ENCODE measurements at places on chromosomes 3 and 15. TPM values are rescaled to one million over a fixed set of nuclear protein-coding genes. Genes with fewer than 3 reads are reported as not detected.

DNA sequence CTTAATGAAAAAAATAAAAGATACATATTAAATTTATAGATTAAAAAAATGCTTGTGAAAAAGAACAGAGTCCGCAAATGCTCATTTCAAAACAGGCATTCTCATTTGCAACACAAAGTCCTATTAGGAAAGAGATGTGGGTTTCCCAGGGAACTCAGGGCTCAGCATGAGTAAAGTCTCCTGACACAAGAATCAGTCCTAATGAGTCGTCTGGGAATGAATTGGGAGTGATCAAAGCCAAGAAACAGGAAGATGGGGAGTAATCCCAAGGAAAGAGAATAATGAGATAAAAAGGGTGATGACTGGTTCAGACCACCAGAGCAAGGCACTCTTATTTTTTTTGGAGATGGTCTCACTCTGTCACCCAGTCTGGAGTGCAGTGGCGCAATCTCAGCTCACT, 443.7 kb downstream of the NR2F2 start:
- no peak for DNase-seq

The MASP1 gene
- polyA plus RNA-seq = 37.3 TPM

DNA sequence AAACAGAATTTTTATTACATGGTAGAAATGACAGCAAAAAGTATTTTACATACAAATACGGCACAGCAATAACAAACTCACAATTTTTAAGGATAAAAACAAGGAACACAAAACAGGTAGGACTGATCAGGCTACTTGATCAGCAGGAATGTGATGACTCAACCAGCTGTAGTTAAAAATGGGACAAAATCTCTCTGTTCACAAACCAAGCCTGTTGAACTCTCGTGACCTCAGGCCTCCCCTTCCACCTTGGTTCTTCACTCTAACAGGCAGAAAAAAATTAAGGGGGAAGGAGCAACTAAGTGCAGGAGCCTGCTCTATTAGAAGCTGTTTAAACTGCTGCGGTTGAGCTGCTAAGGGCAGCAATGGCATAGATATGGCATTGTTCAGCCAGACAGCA, 18.7 kb downstream of the FBXL22 start:
- DNase-seq = no peak

DNA sequence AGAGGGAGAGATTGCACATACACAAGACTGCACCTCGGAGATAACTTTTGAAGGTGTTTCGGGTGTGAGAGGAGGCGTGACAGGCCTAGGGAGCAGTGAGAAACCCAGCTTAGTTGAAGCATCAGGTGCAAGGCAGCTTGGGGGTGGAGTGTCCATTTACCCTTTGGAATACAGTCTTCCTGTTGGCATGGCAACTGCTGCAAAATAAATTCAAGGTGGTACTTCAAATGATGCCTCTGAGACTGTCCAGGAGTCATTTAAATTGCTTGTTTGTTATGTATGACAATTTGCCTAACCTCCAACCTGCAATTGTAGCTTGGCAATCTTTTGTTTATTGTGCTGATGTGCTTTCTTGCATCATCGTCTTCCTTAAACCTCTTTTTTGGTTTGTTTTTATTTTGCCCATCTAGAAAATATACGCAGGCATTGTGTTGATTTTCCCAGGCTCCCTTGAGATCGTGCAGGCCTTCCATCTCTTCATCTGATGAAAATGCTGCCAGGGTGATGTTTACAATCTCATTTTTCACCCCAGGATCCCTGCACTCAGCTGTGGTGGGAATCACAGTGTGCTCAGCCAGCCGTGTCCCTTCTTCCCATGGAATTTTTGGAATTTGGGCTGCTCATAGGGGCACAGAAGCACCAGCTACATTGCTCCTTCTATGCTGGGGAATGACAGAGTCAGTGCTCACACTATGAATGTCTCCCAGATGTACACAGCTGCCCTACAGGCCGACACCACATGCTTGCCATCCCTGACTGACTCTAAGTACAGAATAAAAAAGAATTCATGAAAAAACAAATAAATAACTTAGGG, 583.1 kb upstream of the CFAP20DC start:
- DNase-seq = peak; percentile 36

The LMAN1L gene
- not detected for polyA plus RNA-seq

DNA sequence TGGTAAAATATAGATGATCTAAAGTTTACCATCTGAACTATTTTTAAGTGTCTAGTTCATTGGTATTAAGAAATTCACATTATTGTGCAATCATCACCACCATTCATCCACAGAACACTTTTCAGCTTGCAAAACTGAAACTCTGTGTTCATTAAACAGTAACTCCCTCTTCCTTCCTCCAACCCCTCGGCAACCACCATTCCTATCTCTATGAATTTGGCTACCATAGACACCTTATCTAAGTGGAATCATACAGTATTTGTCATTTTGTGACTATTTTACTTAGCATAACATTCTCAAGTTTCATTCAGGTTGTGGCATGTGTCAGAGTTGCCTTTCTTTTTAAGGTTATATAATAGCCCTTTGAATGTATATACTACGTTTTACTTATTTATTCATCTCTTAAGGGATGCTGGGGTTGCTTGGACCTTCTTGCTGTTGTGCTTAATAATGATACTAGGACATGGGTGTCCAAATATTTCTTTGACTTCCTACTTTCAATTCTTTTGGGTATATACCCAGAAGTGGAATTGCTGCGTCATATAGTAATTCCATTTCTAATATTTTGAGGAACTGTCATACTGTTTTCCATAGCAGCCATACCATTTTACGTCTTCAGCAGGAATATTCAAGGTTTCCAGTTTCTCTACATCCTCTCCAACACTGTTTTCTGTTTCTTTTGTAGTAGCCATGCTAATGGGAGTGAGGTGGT, 20.9 kb downstream of the KAT2B start:
- DNase-seq = peak; percentile 63

DNA sequence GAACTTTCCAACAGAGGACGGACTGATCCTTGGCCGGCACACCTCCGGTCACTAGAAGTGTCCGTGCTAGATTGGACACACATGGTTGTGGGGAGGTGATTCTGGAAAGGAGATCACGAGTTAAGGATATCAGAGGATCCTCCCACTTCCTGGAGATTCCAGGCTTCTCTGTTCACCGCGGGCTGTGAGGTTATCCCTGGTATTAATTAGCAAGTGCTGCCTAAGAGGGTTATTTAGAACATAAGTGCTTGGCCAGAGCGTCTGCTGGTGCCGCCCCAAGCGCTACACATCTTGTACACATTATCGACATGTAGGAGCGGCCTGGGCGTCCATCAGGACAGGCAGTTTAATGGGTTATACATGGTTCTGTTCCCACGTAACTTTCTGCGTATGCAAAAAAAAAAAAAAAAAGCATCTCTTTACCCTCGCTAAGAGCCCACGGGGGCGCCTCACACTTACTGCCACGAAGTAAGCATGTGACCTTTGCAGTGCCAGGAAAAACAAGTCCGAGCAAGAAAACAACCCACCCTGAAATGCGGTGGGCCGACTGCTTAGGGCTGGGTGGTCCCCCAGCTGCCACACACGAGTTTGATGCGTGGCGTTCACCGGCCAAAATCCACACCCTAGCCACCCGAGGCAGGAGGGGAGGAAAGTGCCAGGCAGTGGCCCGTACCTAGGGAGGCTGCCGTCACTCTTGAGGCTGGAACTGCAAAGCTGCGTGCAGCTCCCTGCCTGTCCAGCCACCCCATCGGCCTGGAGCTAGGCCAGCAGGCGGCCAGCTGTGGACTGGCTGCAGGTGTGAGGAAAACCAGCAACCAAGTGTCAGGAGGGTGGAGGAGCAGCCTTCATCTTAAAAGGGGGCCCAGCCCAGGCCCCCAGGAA, 78.0 kb downstream of the CPN2 start:
- peak; percentile 69 for DNase-seq

- DNase-seq = peak; percentile 85
These were observed 77.3 kb downstream of the CNTN3 start for GRCh38 chr3:74537164-74537563.

DNA sequence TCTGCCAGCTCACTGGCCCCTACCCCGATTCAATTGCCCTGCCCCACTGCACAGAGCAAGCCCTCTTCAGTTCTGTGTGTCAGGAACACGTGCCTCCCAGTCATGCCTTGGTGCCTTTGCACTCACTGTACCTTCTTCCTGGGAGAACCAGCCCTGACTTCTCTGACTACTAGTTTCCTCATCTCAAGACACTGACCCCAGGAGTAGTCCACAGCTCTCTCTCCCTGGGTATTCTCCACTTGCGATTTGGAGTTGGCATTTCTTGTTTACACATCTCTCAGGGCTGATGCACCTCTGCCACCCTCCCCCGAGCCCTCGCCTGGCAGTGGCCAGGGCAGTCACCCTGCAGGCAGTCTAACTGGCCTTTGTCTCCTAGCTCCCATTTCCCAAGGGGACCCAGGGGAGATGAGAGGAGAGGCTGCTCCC, 5.7 kb downstream of the CISH start:
- DNase-seq = no peak

GRCh38 chr3:157443905-157444796, 7.5 kb downstream of the PTX3 start:
- DNase-seq = peak; percentile 34

- DNase-seq = peak; percentile 2
These were observed 65.4 kb upstream of the P2RY1 start for GRCh38 chr3:152769523-152769922.

DNA sequence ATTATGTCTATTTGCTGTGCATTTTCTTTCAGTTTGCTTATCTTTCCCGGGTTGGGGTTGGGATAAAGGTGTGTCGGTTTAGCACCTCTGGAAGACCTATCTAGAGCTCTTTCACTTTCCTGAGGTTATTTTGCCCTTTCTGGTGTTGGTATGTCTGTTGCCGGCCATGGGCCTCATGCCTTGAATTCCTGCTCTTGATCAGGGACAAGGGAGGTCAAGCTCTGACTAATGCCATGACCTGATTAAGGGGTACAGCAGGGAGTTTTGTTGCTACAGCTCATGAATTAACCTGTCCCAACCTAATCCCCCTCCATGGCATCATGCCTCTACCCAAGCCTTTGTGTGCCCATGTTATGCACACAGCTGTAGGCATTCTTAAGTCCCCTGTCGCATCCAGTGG, 70.5 kb upstream of the GOLGA6B start:
- no peak for DNase-seq
